Small intestine (tissue), 16 donors: ENCODE measurements at places on chromosomes 13 and 19. TPM values are rescaled to one million over a fixed set of nuclear protein-coding genes. Genes with fewer than 3 reads are reported as not detected.

DNA sequence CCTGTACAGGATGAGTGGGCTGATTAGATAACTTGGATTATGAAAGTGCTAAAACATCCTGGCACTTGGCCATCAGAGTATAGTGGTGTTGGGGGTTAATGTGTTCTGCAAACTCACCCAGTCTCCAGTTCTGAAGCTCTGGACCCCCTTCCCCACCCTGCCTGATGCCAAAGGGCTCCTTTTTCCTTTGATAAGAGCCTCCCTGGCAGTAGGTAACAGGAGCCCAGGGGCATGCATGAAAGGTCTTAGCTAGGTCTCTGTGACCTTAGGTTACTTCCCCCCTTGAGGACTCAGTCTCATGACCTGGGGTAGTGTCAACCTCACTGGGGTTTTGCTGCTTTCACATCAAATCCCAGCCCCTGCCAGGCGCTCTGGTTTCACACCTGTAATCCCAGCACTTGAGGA, 2.5 kb downstream of the RPS28 start:
- H3K4me1 ChIP-seq = peaks cover 5% of the 10 kb centered on the region
- H3K4me3 ChIP-seq = no peak overlapping the region
- H3K36me3 ChIP-seq = peaks cover 27% of the 10 kb centered on the region
- H3K27ac ChIP-seq = no peak overlapping the region
- no peaks in the 10 kb centered on the region for H3K27me3 ChIP-seq

DNA sequence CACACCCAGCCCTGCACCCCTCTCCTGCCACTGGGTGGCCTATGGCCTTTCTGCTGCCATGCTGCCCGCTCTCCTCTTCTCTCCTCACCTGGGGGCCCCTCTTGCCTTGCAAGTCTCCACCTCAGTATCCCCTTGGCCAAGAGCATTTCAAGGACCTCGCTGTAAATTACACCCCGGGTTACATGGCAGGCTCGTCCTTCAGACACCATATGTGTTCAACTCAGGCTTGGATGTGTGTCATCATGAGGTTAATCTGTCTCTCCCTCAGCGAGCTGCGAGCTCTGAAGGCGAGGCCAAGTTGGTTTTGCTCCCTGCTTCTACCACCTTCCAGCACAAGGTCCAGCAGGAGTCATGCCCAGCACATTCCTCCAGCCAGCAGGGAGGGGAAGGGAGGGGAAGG, 74.8 kb upstream of the TM9SF2 start:
- peaks cover 2% of the 10 kb centered on the region for H3K4me1 ChIP-seq
- no peak overlapping the region for H3K27ac ChIP-seq
- no peak overlapping the region for H3K4me3 ChIP-seq
- no peak for DNase-seq
- no peaks in the 10 kb centered on the region for H3K36me3 ChIP-seq

DNA sequence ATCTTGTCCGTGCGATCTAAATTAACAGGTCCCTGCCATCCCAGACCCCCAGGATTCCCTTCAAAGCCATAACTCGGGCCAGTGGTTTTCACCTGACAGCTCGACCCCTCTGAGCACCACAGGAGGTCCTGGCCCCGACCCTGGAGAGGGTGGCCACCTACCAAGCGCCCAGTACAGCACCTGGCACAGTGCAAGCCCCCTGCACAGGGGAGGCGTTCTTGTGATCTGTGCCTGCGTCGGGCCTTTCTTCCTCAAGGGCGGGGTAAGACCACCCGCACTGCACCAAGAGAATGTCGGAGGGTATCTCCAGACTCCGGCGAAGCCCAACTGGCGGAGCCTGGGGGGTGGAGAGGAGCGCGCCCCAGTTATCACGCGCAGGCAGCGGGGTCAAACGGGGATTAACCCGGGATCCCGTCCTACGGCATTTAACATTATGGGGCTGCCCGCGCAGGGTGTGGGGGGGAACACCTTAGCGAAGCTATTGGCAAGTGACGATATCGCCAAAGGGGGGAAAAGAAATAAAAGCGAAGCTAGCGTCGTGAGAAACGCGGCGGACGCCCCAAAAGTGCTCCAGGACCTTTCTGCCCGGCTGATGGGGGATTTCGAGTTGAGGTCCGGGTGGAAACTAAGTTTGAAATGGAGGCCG, 1.3 kb upstream of the HNRNPL start:
- H3K4me1 ChIP-seq = peaks cover 21% of the 10 kb centered on the region
- H3K4me3 ChIP-seq = peak overlapping the region; percentile 30
- peaks cover 10% of the 10 kb centered on the region for H3K36me3 ChIP-seq
- no peaks in the 10 kb centered on the region for H3K27me3 ChIP-seq

- H3K27me3 ChIP-seq = no peaks in the 10 kb centered on the region
- no peak overlapping the region for H3K4me3 ChIP-seq
- DNase-seq = no peak
- H3K27ac ChIP-seq = no peak overlapping the region
- no peaks in the 10 kb centered on the region for H3K36me3 ChIP-seq
Measured at GRCh38 chr13:36154567-36155291, 23.5 kb upstream of the DCLK1 start.

Gene THSD1
- polyA plus RNA-seq = 0.22 TPM

DNA sequence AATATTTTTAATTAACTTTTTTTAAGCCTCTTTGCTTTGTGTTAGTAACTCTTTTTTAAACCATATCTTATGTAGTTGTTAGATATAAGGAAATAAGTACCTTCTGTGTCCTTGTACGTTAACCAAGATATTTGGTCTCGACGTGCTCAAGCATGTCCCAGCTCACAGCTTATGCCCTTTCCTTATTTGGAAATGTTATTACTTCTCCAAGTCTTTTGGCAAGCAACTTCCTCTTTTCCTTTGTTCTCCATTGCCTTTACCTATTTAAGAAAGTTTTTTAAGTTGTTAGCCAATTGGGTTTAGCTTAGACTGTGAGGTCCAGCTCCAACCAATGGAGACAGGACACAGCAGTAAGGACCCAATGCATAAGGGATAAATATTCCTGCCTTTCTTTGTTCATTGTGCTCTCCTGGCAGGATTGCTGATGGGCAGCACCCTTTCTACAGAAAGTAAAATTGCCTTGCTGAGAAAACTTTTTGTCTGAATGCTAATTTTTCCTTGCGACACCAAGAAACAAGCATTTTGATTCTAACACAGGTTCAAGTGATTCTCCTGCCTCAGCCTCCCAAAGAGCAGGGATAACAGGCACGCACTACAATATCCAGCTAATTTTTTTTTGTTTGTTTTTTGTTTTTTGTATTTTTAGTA, 5.2 kb downstream of the DKKL1 start:
- peaks cover 1% of the 10 kb centered on the region for H3K4me1 ChIP-seq
- H3K27ac ChIP-seq = no peak overlapping the region
- DNase-seq = no peak
- no peaks in the 10 kb centered on the region for H3K36me3 ChIP-seq
- H3K4me3 ChIP-seq = no peak overlapping the region

DNA sequence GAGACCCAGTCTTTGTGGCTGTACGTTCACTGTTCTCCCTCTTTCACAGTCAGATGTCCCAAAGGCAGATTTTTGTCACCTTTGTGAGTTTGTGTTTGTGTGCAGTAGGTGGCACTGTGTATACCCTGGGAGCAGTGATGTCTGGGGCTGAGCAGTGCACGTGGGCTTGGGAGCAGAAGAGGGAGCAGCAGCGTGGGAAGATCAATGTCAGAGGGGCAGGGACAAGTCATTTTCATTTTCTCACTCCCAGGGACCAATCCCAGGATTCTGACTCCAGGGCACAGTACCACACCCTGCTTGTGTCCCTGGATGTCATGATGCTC, 2.0 kb upstream of the PSG6 start:
- no peak overlapping the region for H3K4me3 ChIP-seq
- no peaks in the 10 kb centered on the region for H3K36me3 ChIP-seq
- no peaks in the 10 kb centered on the region for H3K27me3 ChIP-seq
- no peaks in the 10 kb centered on the region for H3K4me1 ChIP-seq
- DNase-seq = no peak

DNA sequence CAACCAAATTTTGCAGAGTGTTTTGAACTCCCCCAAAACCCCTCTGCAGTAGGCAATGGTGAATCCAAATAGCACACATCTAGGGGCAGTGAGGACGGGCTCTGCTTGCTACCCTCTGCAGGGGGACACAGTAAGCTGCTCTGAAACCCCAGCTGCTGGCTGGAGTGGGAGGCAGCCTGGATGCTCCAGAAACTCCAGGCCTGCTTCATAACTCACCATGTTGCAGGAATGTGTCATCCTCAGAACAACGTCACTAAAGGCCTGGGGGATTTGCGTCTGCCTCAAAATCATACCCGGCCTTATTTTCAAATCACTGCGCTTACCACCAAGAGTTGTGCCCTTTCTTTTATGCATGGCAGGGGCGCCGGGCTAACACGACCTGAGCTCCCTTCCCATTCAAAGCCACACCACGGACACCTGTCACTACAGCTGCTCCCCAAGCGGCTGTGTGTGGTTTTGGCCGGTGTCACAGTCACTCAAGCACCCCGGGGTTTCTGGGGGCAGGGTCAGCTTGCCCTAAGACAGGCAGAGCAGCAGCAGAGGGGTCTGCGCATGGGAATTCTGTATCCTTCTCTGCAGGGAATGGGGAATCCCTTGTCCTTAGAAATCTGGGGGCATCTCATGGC, 93.9 kb downstream of the TSHZ3 start:
- H3K27ac ChIP-seq = no peak overlapping the region
- H3K36me3 ChIP-seq = no peaks in the 10 kb centered on the region
- DNase-seq = no peak
- no peak overlapping the region for H3K4me3 ChIP-seq
- no peaks in the 10 kb centered on the region for H3K27me3 ChIP-seq

DNA sequence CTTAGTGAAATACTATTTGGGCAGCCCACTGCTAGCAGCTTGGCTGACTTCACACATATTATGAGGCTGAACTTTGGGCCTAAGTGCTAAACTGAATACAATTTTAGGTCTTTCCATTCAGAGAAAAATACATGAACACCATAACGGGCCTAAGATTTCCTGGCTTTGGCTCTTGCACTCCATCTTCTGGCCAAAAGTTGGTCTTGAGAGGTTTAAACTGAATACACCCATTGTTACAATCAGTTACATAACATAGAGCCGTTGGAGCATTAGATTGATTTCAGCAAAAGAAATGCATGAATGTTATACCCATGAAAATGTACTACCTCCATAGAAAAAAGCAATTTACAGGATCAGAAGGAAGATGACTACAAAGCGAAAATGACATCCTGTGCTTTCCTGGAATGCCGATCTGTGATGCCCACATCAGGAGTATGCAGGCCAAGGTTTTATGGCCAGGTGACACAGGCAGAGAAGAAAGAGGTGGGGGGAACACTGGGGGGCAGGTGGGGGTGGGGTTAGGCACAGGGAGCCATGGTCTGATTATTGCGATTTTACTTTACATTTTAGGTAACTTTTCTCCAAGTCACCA, 11.1 kb upstream of the SHISA2 start:
- H3K4me3 ChIP-seq = no peak overlapping the region
- no peak overlapping the region for H3K27ac ChIP-seq
- peak; percentile 57 for DNase-seq
- no peaks in the 10 kb centered on the region for H3K27me3 ChIP-seq
- H3K4me1 ChIP-seq = no peaks in the 10 kb centered on the region

Gene ADGRE1
- polyA plus RNA-seq = 0.54 TPM

DNA sequence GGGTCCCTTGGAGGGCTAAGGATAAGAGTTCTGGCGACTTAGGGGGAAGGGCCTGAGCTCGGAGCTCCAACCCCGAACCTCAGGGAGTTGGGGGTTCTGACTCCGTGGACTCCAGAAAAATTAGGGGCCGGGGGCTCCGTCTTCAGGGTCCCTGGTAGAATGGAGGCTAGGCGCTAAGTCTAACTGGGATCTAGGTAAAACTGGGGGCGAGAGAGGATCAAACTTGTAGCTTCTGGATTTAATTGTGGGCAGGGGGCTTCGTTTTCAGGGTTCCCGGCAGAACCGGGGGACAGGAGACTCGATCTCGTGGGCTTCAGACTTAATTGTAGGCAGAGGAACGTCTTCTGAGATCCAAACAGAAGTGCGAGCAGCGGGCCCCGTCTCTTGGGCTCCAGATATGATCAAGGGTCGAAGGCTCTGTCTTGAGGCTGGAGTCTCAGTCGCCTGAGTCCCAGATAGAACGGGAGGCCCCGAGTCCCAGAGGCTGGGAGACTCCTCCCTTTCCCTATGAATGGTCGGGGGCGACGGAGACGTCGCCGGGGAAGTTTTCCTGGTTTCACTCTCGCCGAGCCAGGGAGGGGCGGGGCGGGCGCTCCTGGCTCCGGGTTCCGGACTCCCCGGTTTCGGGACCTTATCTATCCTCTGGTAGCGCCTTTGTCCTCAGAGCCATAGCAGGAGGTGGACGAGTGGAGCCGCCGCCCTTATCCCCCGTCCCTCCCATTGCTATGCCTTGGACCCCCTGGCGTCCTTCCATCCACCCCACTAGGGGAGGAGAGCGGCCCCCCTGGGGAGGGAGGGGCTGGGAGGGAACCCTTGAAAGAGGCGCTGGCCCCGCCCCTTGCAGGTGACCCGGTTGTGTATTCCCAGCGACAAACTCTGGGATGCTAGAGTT, 1.3 kb downstream of the NECTIN2 start:
- peak overlapping the region; percentile 97 for H3K27ac ChIP-seq
- peak; percentile 96 for DNase-seq
- H3K4me3 ChIP-seq = peak overlapping the region; percentile 81
- no peaks in the 10 kb centered on the region for H3K27me3 ChIP-seq
- H3K36me3 ChIP-seq = peaks cover 35% of the 10 kb centered on the region
- peaks cover 45% of the 10 kb centered on the region for H3K4me1 ChIP-seq

DNA sequence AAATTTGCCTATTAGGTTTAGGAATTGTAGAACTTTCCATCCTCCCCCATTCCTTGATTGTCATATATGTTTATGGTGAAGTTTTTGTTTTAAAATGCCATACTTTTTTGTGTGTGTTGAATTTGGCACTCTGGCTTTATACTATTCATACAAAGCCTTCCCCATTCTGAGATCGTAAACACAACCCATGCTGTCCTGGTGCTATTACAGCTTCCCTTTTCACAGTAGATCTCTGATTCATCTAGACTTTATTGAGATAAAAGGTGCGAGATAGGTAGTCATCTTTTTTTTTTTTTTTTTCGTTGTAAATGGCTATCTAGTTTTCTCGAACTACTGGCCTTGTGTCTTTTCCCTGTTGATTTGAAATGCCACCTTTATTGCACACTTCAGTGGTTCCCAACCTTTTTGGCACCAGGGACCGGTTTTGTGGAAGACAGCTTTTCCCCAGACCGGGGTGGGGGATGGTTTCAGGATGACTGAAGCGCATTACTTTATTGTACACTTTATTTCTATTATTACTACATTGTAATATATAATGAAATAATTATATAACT, 94.6 kb downstream of the LRCH1 start:
- H3K36me3 ChIP-seq = peaks cover 4% of the 10 kb centered on the region
- no peak for DNase-seq
- peaks cover 4% of the 10 kb centered on the region for H3K4me1 ChIP-seq
- H3K27me3 ChIP-seq = no peaks in the 10 kb centered on the region

Gene IL17D
- polyA plus RNA-seq = 2.2 TPM

GRCh38 chr19:4380254-4380727, 20.1 kb downstream of the SH3GL1 start:
- no peak overlapping the region for H3K4me3 ChIP-seq
- peaks cover 16% of the 10 kb centered on the region for H3K4me1 ChIP-seq

DNA sequence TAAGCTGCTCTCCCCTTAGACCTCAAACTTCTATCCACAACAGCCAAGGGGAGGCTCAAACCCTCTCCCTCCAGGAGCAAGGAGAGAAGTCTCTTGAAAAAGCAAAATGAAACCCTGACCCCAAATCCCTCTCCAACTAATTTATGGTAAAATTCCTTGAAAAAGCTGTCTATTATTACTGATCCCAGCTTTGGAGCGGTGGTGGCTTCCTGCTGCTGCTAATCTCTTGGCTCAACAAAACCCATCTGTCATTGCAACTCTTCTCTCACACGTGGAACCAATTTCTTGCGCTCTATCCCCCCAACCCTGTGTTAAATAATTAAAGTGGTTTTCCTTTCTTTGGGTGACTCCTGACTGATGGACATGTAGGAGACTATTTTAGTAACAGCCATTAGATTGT, 64.1 kb upstream of the OXGR1 start:
- H3K4me1 ChIP-seq = no peaks in the 10 kb centered on the region
- H3K27ac ChIP-seq = no peak overlapping the region
- DNase-seq = no peak
- no peak overlapping the region for H3K4me3 ChIP-seq
- no peaks in the 10 kb centered on the region for H3K27me3 ChIP-seq
- H3K36me3 ChIP-seq = no peaks in the 10 kb centered on the region
